Right ventricle myocardium superior (tissue), 1 donor: ENCODE measurements at places on chromosomes 5 and 9.

- no peak for DNase-seq
Observed at GRCh38 chr5:73367650-73368049, 80.9 kb downstream of the FOXD1 start.

- no peak for DNase-seq
Observed at GRCh38 chr9:75365196-75365595, 276.9 kb downstream of the OSTF1 start.

GRCh38 chr5:76845890-76846289, 3.9 kb upstream of the S100Z start:
- no peak for DNase-seq

- DNase-seq, result no peak
Observed at GRCh38 chr5:14400085-14400484, 181.5 kb upstream of the OTULINL start.

- DNase-seq, result no peak
Observed at GRCh38 chr5:84436866-84437265, 52.2 kb upstream of the EDIL3 start.

DNA sequence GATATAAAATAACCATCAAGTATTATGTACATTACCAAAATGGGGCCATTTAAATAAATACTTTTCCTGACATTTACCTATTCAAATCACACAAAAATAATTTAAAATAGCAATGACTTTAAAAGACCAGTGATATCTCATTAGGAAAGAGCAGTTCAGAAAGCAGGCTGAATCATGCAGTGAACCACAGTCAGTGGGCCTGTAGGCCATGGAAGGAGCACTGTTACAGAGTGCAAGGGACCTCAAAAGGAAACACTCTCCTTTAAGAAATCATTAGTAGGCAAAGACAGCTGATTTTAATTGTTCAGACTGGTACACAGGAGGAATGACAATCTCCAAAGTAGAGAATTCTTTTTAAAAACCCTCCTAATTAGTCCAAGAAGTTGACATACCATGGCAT, 283.5 kb upstream of the EFNA5 start:
- DNase-seq, result no peak

- DNase-seq, result no peak
Observed at GRCh38 chr5:99061299-99061698, 132.5 kb upstream of the CHD1 start.

DNA sequence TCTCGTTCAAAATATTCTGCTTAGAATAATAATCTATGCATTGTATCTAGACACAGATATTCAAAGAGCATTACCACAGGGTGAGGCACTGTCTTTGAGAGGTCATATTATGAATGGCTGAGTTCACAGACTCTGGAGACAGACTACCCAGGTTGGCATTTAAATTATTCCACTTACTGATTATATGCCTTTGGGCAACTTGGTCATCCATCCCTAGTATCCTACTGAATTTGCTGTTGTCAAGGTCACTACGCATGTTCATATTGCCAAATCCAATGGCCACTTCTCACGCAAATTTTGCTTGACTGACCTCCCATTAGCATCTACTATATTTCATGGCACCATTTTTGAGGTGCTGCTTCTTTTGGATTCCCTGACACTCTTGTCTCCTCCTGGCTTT, 498.6 kb upstream of the TLE4 start:
- DNase-seq, result no peak

DNA sequence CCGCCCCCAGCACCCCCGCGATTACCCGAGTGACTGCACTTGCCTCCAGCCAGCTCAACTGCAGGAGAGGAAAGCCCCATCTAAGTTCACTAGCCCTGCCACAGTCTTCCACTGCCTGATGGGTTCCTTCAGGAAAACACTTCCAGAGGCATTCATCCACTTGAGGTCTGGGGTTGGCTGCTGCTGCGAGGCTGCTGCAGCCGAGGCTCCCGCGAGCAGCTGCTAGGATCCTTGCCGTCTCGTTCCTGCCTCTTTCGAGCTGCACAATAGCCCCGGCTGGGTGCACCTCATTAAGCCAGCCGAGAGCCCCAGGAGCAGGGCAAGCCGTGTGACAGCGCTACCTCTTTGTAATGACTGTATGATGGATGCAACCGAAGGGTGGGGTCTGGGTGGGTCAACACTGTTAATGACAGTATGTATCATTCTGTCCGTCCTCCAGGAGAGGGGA, 24.2 kb upstream of the ELAVL2 start:
- DNase-seq, result no peak

DNA sequence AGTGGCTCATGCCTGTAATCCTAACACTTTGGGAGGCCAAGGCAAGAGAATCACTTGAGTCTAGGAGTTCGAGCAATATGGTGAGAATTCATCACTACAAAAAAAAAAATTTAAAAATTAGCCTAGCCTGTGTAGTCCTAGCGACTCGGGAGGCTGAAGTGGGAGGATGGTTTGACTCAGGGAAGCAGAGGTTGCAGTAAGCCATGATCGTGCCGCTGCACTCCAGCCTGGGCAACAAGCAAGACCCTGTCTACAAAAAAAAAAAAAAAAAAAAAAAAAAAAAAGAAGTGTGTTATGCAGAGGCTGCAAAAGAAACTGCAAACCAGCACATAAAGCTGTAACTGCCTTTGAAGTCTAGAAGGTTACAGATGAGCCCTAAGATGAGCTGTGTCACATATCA, 116.9 kb upstream of the SLC1A3 start:
- DNase-seq, result no peak

DNA sequence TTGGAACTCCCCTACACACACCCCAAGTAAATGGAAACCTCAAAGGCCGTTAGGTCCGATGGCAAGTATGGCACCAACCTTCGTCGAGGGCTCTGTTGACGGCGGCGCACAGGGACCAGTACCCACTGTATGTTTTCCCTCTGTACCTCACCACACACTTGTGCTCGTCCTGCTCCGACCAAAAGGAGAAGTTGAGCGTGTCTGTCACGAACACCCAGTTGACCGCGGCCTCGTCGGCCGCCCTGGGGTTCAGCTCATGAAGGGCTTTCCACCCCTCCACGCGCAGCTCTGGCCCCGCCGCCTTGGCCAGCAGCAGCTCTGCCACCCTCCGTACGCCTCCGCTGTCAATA, 24.0 kb downstream of the HNRNPK start:
- peak; percentile 73 for DNase-seq

GRCh38 chr9:123234853-123235252, 33.5 kb downstream of the STRBP start:
- DNase-seq, result no peak

DNA sequence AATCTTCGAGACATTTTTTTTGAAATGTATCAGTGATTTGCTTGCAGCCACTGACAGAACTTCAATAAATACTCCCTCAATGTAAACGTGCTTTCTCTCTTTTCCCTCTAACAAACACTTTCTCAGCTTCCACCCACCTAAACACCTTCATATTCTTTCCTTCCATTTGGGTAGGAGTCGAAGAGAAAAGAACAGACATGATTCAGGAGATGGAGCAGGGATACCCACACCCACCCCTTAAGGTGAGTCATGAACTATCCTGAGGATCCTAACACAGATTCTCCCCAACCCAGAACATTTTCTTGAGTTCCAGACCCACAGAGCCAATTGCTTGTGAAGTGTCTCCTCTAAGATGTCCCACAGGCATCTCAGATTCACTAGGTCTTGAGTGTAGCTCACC, 488.8 kb downstream of the CDK5RAP2 start:
- no peak for DNase-seq

GRCh38 chr9:129472651-129473102, 148.2 kb downstream of the C9orf50 start:
- no peak for DNase-seq

GRCh38 chr9:111066468-111066867, 28.2 kb upstream of the LPAR1 start:
- no peak for DNase-seq

- DNase-seq, result no peak
Observed at GRCh38 chr5:39523821-39524220, 99.0 kb upstream of the DAB2 start.

DNA sequence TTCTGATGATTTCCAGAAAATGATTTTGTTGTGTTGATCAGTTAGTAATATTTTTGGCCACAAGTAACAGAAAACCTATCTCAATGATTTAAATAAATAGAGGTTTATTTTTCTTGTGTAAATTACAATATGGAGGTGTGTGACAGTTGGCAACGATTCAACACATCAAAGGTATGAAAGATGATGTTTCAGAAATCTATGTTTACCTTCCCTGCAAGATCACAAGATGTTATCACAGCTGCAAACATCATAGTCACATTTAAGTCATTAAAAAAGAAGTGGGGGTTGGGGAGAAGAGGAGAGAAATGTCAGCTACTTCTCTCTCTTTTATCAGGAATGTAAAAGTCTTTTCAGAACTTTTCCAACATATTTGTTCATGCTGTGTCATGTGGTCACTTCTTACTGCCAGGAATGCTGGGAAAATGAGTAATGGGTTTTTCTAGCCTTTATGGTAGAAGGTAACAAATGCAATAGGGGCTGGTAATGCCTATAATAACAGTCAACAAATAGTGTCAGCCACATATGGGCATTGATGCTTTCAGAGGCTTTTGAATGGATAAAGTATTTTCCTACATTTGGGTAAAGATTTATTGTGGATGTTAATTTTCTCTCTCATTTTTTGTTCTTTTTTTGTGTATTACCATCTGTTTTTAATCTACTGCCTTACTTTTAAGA, 742.7 kb downstream of the TLE1 start:
- no peak for DNase-seq

- DNase-seq, result no peak
Observed at GRCh38 chr9:89458768-89459496, 39.0 kb downstream of the SEMA4D start.

- no peak for DNase-seq
Observed at GRCh38 chr5:107700481-107700880, 29.7 kb upstream of the EFNA5 start.

DNA sequence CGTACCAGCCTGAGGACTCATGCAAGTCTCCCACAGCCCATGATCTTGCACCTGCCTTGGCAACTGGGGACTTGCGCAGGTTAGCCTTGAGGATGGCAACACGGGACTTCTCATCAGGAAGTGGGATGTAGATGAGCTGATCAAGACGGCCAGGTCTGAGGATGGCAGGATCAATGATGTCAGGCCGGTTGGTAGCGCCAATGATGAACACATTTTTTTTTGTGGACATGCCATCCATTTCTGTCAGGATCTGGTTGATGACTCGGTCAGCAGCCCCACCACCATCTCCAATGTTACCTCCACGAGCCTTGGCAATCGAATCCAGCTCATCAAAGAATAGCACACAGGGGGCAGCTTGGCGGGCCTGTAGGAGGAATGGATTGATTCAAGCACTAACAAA, 13.0 kb downstream of the VCP start:
- no peak for DNase-seq

DNA sequence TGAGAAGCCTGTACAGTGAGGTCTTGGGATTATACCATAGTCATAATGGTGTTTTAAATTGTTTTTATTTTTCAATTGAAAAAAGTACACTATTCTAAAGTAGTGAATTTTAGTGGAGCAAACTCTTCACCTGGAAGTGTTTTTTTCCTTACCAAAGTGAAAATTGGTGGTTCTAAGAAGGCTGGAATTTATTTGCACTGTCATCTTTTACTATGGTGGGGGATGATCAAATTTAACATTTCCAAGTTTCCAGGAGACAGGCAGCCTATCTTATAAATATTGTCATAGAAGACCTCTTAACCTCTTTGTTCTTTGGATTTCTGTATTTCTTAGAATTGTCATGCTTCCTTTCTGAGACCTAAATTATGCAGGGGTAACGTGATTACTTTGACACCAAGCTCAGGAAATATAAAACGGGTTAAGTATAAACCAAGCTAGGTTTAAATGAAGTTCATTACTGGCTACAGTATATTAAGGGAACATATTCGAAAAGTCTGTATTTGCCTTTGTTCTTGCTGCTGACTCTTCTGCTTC, 20.2 kb downstream of the NDFIP1 start:
- DNase-seq, result no peak

GRCh38 chr9:79984429-79985067, 412.8 kb downstream of the TLE4 start:
- DNase-seq, result no peak

DNA sequence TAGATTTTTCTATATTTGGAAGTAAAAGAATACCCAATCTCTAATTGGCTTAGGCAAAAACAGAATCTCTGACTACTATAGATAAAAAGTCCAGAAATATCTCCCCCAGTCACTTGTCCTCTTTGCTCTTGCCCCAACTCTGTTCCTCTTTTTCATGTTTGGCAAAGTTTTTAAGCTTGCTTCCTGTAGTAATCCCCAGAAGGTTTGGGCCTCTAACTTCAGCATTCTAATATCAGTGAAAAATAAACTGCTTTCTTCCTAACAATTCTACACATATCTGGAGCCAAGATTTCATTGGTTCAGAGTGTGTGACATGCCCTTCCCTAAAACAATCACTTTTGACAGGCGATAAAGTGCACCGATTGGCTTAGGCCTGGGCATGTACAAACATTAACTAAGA, 1680.3 kb downstream of the MAT2B start:
- DNase-seq, result no peak

DNA sequence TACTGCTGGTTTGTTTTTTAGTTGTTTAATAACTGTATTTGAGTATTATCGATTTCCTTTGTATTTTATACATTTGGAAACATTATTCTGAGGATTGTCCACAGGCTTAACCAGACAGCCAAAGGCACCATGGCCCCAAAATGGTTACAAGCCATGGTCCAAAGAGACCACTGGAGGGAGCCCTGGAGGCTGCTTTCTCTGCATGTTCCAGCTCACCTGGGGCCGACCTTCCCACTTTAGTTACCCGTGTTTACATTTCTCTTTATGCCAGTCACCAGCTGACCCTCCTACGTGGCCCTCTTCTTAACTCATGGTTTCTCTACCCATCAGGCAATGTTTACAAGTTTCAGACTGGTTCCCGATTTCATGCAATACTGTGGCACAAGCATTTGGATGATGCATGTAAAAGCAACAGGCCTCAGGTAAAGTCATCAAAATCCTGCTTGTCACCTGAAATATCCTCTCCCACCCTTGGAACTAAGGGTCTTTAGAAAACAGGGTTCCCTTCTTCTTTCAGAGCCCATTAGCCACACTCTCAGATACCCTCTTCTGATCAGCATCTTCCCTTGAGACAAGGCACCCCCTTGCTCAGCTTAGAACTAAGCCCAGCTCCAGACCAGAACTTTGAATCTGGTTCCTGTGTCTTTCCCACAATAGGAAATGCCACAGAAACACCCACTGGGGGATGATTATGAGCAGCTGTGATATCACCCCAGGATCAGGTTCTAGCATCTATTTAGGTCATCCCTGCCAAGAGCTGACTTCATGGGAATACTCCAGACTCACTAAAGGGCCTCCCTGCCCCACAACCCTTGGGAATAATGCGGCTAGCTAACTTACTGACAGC, 49.9 kb upstream of the GARNL3 start:
- no peak for DNase-seq

DNA sequence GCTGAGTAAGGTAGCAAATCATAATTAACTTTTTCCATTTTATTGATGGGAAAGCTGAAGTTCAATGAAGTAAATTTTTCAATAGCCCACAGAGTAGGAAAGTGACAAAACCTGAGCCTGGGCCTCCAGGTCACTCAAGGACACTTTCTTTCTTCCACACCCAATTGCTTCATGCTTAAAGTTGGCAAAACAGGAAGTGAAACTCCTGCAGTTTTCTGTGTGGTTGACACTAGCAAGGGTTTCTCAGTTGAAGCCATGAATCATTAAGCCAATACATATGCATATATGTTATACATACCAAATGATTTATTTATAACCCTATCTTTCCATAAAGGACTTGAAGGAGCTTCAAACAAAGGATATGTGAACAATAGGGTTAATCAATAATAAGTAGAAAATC, 13.9 kb downstream of the TLR4 start:
- DNase-seq, result no peak

GRCh38 chr9:131838530-131839280, 98.8 kb upstream of the RAPGEF1 start:
- DNase-seq, result peak; percentile 29

GRCh38 chr5:7422316-7423106, 26.6 kb downstream of the ADCY2 start:
- DNase-seq, result no peak
